Hindlimb muscle (tissue), 1 donor: ENCODE measurements at places on chromosomes 7 and 10.

GRCh38 chr7:34160261-34160752 is 255.0 kb downstream of the BMPER start:
- no peak for DNase-seq

GRCh38 chr10:117460846-117461765 is 81.4 kb upstream of the EMX2 start:
- DNase-seq = no peak

DNA sequence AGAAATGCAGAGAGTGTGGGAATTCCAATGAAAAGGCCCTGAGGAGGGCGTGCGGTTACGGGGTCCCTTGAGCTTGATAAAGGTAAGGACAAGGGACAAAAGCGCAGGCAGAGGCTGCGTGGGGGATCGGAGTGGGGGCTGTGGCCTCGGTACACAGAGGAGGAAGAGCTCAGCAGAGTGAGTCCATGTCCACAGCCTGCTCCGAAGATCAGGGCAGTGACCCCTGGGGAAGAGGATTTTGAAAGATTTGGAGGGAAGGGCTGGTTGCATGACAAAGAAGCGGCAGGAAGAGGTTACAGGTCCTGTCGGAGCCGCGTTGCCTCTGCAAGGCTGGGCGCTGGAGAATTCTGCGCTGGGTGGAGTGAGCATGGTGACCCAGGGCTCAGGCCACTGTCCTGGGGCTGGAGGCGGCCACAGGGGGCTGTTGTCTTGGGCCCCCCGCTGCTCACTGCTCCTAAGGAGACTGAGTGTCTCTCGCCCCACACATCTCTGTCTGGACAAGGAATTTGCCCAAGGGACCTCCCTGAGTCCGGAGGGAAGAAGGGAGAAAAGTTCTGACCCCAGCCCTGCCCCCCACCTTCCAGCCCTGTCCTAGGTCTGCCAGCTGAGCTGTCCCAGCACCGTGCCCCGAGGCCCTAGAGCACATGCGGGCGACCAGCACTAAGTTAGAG is 69.8 kb upstream of the INSIG1 start:
- DNase-seq = no peak

GRCh38 chr10:73910764-73911552 is at the start of gene PLAU:
PLAU (plus strand) TSS chr10:73911132; CDS start chr10:73911556, 424 bp downstream.
- DNase-seq = no peak

DNA sequence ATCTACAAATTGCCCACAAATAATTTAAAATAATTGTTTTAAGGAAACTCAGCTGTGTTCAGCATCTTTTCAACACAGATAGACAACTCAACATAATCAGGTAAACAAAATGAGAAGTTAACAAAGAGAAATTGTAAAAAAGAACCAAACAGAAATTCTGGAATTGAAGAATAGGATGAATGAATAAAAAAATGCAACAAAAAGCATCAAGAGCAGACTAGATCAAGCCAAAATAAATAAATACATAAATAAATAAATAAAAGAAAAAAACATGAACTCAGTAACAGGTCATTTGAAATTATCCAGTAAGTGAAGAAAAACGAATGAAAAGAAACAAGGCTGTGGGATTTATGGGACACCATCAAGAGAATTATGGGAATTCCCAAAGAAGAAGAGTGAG is 94.0 kb upstream of the CDK6 start:
- DNase-seq = no peak

DNA sequence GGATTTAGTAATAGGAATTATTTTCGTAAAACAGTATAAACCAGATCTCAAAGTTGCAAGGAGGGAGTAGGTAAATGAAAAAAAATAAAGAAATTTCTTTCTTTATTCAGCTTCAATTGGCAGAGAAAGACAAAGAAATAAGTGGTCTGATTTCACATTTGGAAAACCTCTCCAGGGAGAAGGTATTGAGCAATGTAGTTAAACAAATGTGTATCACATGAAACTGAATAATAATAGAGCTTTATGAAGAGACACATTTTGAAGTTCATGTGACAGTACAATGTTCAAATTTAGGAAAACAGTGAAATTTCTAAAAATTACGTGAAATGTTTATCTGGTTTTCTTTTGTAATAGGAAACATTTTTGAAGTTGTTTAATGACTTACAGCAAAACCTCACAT is 63.0 kb downstream of the TAX1BP1 start:
- DNase-seq = peak; percentile 25

GRCh38 chr7:85890244-85890811 is 703.5 kb upstream of the SEMA3D start:
- no peak for DNase-seq

DNA sequence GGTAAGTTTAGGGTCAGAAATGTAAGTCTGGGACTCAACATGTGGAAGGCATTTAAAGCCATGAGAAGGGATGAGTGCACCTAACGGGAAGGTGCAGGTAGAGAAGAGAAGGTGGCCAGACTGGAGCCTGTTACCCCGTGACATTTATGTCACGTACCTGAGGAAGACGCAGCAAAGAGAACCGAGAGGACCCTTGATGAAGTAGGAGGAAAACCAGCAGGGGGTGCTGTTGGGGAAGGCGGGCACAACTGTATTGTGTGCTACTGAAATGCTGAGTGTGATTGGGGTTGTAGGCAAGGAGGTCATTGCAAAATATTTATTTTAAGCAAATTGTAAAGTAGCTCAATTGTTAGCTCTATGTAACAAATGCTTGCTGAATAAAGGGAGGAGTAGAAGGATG is 338.2 kb upstream of the PRKCQ start:
- no peak for DNase-seq

DNA sequence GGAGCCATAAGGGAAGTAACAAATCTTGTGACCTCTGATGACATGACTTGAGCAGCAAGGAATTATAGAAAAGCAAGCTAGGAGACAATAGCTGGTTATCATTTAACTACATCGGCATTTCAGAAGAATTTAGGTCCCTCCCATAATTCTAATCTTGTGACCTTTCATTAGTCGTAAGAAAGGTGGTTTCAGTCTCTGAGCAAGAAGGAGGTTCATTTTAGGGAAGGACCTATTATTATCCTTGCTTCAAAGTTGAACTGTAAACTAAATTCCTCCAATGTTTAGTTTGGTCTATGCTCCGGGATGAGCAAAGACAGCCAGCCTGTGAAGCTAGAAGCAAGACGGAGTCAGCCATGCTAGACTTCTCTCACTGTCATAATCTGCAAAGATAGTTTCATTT is 159.6 kb downstream of the SLC16A9 start:
- no peak for DNase-seq

DNA sequence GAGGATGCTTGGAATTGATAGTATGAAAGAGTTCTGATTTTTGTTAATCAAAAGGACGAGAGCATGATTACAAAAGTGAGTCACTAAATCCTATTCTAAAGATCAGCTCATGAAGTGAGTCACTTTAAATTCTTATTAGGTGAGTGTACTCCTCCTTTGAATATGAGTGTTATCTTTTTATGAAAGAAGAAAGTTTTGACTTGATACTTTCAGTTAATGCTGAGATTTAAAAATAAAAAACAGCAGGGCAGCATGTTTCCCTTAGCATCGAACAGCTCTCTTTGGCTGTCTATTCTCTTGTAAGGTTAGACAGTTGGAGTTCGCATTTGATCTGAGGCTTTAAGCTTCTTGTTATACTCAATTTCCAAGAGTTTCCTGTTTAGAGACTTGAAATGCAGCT is 222.0 kb downstream of the TWIST1 start:
- DNase-seq = no peak

GRCh38 chr7:130758429-130759056 is 24.5 kb upstream of the KLF14 start:
- DNase-seq = peak; percentile 58

DNA sequence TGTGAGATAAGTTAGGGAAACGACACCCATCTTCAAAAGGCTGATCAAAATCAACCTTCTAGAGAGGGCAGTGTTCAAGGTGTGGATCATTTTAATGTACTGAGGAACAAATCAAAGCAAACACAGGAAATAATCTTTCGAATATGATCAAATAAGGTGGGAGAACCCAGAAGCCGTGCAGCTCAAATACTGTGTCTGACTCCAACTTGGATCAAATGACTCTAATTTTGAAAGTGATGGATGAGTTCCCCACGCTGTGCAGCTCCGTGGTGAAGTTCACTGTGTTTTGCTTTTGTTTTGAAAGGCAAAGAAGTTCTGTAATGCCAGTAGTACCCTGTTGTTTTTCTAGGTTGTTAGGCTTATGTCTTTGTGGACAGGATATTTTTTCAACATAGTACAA is 250.9 kb downstream of the SFMBT2 start:
- no peak for DNase-seq

GRCh38 chr10:71666639-71667386 is 52.8 kb downstream of the C10orf105 start:
- no peak for DNase-seq

DNA sequence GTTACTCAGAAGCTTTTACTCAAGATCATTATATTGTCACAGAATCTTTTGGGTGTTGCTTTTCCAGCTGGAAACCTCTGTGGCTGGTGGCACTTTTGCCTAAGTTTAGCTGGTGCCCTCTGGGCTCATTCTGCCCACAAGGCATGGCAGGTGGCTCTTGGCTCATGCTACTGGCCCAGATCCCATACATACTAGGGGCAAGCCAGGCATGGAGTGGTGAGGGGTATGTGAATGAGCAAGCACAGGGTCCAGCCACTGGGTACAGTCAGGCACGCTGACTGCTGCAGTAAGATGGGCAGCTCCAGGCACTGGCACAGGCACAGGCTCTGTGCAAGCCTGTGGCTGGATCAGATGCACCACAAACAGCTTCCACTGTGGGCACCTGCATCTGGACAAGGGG is 375.0 kb upstream of the SEMA3C start:
- no peak for DNase-seq

- no peak for DNase-seq
These were observed 22.5 kb upstream of the HIBADH start for GRCh38 chr7:27685209-27685608.

- no peak for DNase-seq
These were observed 2.6 kb upstream of the ACTR3C start for GRCh38 chr7:150325901-150326300.

- peak; percentile 84 for DNase-seq
These were observed at the start of gene ST7 for GRCh38 chr7:116953372-116953905. ST7 (plus strand) TSS chr7:116953501; CDS start chr7:116953541, 40 bp downstream.

DNA sequence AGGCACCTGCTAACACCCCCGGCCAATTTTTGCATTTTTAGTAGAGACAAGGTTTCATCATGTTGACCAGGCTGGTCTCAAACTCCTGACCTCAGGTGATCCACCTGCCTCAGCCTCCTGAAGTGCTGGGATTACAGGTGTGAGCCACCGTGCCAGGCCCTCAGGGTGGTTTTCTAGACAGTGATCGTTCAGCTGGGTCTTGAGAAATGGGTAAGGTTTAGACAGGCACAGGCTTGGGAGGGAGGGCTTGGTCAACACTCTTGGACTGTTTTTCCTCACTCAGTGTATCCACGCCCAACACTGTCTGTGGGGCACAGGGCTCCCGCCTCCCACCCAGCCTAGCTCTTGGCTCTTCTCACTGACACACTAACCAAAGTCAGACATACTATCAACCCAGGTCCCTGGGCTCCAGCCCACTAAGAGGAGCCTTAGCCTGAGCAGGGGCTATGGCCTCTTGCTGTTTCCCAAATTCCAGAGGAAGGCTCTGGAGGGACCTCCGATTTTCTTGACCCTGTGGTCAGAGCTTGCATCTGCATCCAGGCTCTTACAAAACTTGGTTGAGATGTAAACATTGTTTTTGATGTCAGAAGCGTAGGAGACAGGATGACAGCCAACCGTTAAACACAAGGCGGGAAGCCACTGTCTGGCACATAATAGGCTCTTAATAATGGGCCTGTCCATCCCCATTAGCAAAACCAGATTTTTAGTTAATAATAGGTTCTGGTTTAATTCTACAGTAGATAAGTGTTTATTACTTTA is 143.9 kb downstream of the PRKAG2 start:
- DNase-seq = no peak

DNA sequence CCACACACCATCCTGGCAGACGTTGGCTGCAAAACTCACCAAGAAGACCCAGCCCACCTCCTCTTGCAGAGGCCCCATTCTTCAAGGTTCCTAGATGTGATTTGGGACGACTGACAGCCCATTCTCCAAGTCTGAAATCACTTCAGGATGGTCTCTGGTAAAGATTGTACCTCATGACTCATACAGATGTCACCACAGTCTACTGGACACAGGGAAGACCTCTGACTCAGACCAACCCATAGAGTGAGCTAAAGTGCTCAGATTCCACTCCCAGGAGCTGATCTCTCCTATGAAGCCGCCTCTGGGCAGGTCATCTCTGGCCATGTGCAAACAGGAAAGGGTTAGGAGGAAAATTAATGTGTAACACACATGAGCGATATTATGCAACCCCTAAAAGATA is 102.4 kb upstream of the VWC2 start:
- DNase-seq = no peak

DNA sequence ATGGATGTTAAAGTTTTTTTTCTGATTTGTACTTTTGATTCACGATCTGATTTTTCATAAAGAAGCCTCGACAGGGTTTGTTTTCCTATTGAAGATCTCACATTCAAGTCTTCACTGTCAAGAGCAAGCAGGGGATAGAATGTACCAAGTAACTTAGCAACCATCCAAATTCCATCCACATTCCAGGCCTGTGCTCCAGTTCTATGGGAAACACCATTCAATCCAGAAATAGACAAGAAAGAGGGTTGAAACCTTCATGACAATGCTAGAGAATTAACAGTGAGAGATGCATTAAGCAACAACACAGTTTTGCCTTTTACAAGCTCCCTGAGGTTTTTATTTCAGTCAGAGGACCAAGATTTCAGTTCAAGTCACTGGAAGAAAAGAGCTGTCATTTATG is 300.2 kb downstream of the NEBL start:
- no peak for DNase-seq

GRCh38 chr10:95413588-95413987 is 122.8 kb upstream of the PDLIM1 start:
- no peak for DNase-seq

GRCh38 chr10:79166312-79166721 is 97.6 kb downstream of the ZMIZ1 start:
- DNase-seq = no peak

DNA sequence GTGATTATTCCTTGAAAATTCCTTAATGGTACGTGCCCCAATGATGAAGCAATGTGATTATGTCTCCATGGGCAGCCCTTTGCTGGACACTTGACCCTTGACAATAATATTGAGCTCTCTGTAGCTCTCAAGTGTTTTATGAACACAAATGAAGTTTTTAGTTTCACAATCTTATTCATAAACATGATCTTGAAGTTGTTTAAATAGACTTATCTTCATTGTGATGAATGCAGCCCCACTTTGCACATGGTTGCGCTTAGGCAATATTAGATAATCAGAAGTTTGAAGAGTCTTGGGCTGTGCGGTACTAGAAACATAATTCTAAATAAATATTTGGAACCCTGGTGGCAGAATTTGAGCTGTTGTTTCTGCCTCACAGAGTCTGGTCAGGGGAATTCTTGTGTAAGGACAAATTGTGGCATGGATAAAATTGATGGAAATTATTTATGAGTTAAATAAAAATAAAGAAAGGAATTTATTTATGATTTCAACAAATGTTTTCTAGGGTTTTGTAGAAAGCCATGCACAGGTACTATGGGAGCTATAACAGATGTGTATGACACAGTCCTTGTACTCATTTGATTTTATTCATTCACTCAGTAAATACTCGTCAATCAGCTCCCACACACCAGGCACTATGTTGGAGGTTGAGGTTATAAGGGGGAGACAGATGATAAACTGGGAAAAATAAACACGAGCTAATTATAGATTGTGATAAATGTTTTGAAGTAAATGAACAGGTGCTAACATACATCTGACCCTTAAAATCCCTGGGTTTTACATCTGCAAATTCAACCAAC is 217.9 kb downstream of the GALNT17 start:
- DNase-seq = no peak
